Right kidney (tissue), 9 donors: ENCODE measurements at places on chromosomes 12 and 14.

GRCh38 chr14:71610149-71610548, 322.1 kb upstream of the RGS6 start:
- DNase-seq = no peak

DNA sequence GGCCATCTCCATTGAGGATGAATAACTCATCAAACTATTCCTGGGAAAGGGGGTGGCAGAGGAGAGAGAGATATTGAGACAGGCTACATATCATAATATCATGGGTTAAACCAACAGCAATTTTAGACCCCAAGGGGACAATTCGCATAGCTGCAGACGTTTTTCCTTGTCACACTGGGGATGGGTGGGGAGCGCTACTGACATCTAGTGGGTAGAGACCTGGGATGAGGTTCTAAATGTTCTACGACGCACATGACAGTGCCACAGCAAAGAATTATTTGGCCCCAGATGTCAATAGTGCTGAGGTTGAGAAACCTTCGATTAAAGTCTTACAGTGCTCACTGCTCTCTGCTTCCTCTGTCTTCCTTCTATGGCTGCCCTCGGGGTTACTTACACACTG, 425.6 kb downstream of the NRXN3 start:
- DNase-seq = no peak

- no peak for DNase-seq
Measured at GRCh38 chr14:61476105-61476753, 154.8 kb downstream of the PRKCH start.

GRCh38 chr14:73740618-73741326, 26.6 kb upstream of the PNMA1 start:
- DNase-seq = no peak

DNA sequence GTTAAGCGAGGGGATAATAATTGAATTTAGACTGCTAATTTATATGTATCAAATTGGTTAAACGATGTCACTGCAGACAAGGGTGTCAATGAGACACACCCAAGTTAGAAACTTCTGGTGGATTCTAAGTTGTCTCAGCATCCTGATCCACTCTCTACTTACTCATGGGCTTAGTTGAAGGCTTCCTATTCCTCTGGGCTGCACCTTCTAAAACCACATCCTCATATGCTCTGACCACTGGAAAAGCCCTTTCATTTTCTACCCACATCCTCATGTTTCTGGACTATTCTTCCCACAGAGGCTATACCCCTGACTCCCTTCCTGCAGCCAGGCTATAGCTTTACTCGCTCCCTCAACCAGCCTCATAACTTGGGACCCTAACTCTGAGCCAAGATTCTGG, 493.8 kb downstream of the VRK1 start:
- no peak for DNase-seq

- no peak for DNase-seq
Measured at GRCh38 chr12:24850496-24850895, 98.4 kb downstream of the BCAT1 start.

- peak; percentile 61 for DNase-seq
Measured at GRCh38 chr14:54329082-54329695, 67.6 kb upstream of the CDKN3 start.

GRCh38 chr12:52646613-52647012, 5.4 kb downstream of the KRT2 start:
- DNase-seq = no peak

GRCh38 chr12:28014196-28014595, 41.7 kb upstream of the PTHLH start:
- no peak for DNase-seq
